ENCODE measurements at places on chromosomes 2 and 18.
A peak's percentile ranks its signal among the peaks of the same experiment; 100 is the strongest.

DNA sequence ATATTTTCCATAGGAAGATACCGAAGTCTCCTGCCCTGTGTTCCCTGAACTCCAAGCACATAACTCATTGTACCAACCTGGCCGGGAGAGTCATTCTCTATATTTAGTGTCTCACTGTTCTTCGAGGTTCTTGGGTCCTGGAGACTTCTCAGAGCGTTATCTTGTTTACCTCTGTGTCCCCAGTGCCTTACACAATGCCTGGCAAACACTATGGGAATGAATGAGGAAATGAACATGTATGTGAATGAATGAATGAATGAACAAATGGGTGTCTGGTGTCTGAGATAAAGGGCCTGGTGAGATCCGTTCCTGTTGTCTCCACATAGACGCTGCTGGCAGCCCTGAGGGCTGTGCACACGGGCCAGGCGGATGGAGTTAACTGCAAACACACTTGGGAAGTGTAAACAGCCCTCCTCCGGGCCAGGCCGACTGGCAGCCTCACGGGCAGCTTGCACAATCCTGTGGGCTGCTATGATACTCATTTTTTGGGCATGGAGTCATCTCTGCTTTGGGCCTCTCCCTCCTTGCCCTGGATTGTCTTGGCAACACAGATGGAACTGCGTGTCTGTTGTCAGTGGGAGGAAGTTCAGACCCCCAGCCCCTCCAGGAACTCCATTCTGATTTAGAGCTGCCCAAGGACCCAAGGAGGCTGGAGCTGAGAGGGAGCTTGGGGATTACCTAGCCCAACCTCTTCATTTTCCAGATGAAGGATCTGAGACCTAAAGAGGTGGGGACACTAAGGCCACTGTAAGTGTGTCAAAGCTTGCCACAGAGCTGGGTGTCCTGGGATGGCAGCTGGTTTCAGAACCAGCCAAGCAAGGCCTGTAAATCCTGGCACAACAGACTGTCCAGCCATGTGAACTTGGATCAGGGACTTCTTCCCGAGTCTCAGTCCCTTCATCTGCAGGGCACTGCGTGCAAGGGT lies 124.4 kb downstream of the INHBB start:
- DNase-seq = peak; percentile 91

DNA sequence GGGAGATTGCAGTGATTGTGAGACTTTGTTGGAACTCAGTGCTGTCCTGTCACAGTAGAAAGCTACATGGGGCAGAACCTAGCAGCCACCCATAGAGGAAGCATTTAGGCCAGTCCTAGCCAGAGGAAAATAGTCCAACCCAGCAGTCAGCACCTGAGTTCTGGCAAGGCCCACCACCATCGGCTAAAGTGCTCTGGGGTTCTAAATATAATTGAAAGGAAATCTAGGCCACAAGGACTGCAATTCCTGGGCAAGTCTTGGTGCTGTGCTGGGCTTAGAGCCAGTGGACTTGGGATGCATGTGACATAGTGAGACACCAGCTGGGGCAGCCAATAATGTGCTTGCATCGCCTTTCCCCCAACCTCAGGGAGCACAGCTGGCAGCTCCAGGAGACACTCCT lies 28.9 kb upstream of the ACTR2 start:
- DNase-seq = no peak

DNA sequence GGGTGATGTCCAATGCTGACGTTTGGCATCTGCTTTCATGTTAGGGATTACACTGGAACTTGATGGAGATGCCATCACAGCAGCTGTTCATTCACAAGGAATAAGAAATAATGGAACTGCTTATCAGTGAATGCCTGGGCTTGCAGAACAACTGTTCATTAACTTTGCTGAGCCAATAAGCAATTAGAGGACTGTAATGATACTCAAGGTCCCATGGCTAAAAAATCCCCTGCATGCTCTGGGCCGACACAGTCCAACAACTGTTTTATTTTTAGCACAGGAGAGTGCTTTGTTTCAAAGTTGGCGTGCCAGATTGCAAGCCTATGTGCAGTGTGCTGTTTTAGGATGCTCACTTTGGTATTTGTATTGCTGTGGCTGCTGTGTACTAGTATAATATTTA lies 408.0 kb upstream of the RGPD4 start:
- no peak for DNase-seq

DNA sequence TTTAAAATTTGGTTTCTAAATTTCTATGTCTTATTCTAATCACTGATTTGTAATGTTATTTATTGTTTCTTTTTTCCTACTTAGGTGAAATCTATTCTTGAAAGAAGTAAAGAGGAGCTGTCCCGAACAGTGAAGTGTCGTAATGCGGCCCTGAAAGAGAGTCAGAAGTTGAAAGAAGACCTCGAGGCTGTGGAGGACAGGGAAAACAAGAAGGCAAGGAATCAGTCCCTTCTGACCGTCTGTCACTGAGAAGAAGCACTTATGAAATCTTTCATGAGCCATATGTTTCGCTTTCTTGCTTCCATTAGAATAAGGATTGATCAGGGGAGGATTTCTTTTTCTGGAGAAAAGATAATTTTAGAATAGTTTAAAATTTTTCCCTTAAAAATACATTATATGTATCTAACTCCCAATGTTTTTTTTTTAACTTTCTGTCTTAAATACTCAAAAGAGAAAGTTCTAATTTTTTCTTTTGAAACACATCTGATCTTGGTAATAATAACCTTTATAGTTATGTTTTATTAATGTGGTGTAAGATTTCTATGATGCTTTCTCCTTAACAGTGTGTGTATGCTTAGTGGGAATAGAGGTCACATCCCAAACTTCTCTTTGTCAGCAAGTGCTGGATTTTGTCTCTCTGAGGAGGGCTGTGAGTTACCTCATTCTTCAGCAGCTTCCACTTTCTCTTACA lies 79.0 kb downstream of the CCDC150 start:
- DNase-seq = no peak

DNA sequence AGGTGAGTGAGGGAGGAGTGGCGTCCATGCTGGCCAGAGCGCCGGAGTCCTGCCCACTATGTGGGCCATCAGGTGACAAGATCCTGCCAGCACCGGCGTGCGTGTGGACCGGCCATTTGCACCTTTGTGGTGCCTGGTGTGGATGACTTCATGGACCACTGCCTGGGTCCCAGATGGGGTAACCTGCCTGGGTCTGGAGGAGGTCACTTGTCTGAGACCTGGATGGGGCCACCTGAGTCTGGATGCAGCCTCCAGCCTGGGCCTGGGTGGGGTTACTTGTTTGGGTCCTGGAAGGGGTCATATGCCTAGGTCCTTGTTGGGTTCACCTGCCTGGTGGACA lies 299.6 kb downstream of the NDUFA10 start:
- no peak for DNase-seq

DNA sequence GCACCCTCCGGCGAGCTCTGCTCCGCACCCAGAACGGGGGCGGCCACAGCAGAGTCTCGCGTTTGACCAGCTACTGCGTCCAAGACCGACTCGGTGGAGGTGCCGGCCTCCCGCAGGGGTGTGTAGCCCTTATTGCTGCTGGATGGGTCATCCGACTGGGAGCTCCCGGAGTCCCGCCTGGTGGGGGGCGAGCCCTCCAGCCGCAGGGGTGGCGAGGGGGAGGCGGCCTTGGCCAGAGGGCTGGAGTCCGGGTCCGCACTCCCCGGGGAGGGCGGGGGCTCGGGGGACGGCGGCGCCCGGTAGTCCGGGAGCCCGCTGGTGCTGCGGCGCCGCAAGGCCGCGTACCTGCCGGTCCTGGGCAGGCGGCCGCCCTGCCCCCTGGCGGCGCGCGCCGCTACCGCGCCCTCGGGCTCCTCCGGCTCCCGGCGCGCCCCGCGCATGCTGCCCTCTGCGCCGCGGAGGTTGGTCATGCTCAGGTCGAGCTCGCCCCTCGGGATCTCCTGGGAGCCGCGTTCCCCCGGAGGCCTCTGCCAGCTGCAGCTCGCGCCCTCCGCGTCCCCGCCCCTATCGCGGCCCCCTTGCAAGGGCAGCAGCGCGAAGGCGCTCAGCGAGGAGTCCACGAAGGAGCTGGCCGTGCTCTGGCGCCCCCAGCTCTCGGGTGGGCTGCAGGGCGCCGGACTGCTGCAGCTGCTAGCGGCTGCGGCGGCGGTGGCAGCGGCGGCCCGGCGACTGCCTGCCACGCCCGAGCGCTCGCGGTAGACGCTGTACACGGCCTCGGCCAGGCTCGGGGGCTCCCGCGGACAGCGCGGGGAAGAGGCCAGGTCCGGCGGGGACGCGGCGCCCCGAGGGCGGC lies 4.8 kb downstream of the TMEM200C start:
- no peak for DNase-seq

DNA sequence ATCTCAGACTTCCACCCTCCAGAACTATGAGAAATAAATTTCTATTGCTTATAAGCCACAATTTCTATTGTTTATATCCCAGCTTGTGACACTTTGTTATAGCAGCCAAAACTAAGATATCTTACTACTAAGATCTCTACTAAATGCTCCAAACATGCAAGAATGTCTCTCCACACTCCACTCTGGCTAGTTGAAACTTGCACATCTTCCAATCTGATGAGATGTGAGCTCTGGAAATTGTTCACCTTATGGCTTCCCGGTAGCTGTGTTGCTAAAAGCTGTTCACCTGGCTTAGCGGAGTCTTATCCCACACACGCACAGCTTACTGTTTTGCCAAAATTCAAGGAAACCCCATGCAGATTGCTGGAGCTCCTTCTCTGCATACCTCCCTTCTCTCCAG lies 43.9 kb downstream of the PKDCC start:
- no peak for DNase-seq

- no peak for DNase-seq
These were observed 51.8 kb downstream of the ADD2 start for GRCh38 chr2:70716131-70716743.

DNA sequence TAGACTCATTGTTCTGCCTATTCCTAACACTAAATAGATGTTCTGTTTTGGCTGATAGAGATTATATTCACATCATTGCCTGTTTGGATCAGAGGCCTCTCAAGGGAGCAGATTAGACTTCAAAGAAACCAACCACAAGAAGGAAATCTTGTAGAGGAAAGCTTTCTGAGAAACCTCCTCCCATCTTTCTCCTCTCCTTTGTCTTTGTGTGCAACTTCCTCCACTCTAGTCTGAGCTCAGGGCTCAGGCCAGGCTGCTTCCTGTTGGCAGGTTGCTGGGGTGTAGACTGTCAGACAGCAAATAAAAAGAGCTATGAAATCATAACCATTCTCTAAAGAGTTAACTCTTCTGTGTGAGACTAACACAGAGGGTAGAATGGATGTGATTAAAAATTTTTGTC lies 113.0 kb downstream of the TGFA start:
- no peak for DNase-seq

GRCh38 chr18:79829136-79829854 lies 31.6 kb downstream of the KCNG2 start:
- no peak for DNase-seq

DNA sequence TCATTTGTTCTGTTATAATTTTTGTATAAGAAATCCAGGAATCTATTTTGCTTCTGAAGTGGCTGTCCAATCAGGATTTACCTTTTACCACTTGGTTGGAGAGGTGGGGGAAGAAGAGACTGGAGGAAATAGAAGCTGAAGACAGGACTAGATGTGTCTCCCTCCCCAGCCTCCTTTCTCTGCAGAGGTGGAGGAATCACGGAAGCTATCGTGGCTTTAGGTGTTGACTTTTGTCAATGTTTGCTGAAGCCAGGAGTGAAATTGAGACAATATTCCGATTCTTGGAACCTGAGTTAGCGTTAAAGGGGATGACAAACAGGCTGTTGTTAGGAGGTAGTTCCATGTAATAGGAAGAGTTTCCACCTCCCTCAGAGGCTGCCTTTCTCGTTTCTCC lies 43.5 kb downstream of the PDCL3 start:
- DNase-seq = no peak

DNA sequence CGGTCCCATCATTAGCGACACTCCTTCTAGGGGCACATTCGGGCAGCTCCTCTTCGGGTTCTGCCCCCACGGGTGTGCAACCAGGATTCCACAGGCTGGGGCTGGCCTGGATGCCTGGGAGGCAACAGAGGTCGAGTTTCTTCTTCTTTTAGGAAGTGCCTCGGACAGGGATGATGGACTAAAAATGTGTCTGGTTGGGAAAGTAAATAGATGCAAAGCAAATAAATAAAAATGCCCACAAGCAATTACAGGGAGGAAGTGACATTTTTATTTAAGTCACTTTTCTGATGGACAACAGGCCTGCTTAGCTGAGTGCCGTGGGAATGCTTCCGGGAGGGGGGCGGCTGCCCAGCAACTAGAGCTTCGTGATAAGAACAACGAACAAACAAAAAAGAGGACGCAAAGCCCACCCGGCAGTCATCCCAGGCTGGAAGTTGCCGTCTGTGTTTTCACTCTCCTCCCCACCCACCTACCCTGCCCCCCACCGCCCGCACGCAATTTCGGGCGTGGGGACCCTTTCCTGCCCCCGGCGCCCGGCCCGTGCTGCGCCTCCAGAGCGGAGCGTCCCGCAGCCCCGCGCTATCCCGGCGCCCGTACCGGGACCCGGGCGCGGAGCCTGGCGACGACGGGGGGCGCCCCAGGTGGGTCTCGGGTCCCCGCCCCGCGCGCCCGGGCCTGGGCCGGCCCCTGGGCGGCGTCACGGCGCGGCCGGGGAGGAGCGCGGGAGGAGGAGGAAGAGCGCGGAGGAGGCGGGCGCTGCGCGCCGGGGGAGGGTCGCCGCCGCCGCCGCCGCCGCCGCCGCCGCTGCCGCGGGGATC lies 412 bp upstream of the NCK2 start:
- DNase-seq = no peak

- no peak for DNase-seq
These were observed 76.7 kb downstream of the RNF144A start for GRCh38 chr2:6993936-6994335.

- DNase-seq = no peak
These were observed 17.1 kb downstream of the NEMP2 start for GRCh38 chr2:190517468-190517867.

DNA sequence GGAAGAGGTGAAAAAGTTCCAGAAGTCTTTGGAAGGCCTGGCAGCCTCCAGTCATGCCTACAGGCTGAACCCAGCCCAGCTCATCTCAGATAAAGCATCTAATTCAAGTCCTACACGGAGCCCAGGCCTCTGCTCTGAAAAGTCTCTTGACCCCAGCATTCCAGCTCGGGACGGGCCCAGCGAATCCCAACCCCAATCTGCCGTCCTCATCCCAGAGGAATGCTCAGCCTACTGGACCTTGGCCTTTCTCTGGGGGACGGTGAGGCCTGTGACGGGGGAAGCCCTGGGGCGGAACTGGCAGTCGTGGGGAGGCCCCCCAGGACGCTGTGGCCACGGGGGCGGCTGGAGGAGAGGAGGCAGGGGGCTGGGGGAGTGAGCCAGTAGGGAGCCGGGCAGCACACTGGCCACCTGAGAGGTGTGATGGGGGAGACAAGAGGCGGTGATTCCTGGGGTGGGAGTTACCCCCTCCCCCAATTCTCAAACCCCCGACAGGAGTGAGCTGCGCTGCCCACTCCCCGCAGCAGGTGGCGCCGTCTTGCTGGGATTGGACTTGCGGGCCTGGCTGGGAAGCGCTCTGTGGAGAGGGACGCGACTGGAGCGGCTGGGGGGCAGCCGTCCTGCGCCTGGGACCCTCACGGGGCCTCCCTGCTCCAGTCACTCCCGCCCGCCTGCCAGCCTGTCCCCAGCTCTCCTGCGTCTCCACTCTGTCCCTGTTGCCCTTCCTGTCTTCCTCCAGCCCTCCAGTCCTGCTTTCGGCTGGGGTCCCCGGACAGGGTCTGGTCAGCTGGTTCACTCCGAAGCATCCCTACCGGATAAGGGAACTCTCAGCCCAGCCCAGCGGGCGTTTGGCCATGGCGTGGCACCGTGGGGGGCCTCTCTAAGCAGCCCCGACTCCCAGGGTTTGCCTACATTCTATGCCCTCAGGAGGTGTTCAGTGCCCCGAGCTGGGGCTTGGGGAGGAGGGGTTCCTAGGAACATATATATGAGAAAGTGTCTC lies 182.6 kb upstream of the HAAO start:
- no peak for DNase-seq

GRCh38 chr2:55093381-55093780 lies 43.1 kb upstream of the RTN4 start:
- DNase-seq = peak; percentile 58

All from skeletal muscle cell (primary cell).